Activated CD4-positive, alpha-beta memory T cell treated with anti-CD3 and anti-CD28 coated beads, Interleukin-2, amount 10 ng/mL, durations not matched to agents 7 days and 5 days (primary cell): ENCODE measurements at places on chromosomes 4 and X. TPM values are rescaled to one million over a fixed set of nuclear protein-coding genes. Genes with fewer than 3 reads are reported as not detected.
A peak's percentile ranks its signal among the peaks of the same experiment; 100 is the strongest.

DNA sequence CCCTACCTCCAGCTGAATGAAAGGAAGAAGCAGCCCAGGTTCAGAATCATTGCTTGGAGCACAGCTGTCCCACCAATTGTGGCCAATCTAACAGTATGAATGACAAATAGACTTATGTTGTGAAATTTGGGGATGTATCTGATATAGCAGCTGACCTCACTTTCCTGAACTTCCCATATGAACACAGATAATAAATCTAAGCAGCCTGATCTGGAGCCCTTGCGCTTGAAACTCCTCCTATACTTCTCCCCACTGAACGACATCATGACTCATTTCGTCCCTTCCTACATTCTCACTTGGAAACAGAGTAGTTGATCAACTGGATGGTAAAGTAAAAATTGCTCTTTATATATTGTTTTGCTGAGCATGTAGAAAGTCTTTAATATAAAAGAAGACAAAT is 24.2 kb upstream of the AMELX start:
- H3K4me3 ChIP-seq = no peak overlapping the region
- no peak for DNase-seq
- no peaks in the 10 kb centered on the region for H3K4me1 ChIP-seq
- H3K36me3 ChIP-seq = no peaks in the 10 kb centered on the region

DNA sequence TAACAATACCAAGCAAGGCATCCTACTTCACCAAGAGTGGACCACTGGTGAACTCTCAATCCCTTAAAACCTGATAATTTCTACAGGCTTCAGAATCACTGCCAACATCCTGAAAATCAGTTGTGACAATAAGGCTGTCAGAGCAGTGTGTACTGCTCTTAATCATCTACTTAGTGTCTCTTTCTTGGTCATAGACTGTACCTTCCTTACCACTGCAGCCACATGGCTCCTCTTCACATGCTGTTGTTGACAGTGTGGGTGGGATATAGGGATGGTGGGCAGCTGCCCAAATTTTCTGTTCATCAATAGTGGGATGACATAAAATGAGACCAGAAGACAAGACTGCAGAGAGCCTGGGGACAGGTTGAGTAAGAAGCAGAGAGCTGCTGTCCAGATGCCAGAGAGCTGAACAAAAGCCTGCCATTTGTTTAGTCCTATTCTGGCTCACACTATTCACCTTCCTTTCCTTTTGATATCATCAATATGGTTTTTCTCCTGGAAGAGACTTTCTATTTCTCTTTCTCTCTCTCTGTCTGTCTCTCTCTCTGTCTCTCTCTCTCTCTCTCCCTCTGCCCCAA is 178.9 kb downstream of the MGST2 start:
- H3K4me3 ChIP-seq = no peak overlapping the region
- peaks cover 3% of the 10 kb centered on the region for H3K4me1 ChIP-seq
- no peak for DNase-seq

- DNase-seq = no peak
- peaks cover 2% of the 10 kb centered on the region for H3K4me1 ChIP-seq
- H3K27me3 ChIP-seq = no peaks in the 10 kb centered on the region
- H3K4me3 ChIP-seq = no peak overlapping the region
- no peak overlapping the region for H3K27ac ChIP-seq
Measured at GRCh38 chr4:163666332-163666873, 171.9 kb downstream of the TMA16 start.

- no peak for DNase-seq
- H3K4me3 ChIP-seq = no peak overlapping the region
- H3K27ac ChIP-seq = no peak overlapping the region
- H3K27me3 ChIP-seq = no peaks in the 10 kb centered on the region
- H3K4me1 ChIP-seq = peaks cover 28% of the 10 kb centered on the region
- peaks cover 14% of the 10 kb centered on the region for H3K36me3 ChIP-seq
Measured at GRCh38 chrX:123881330-123881729, 21.5 kb downstream of the XIAP start.

GRCh38 chr4:111046811-111047210 is 423.9 kb upstream of the PITX2 start:
- H3K27me3 ChIP-seq = no peaks in the 10 kb centered on the region
- H3K36me3 ChIP-seq = no peaks in the 10 kb centered on the region
- DNase-seq = no peak
- H3K4me3 ChIP-seq = no peak overlapping the region

DNA sequence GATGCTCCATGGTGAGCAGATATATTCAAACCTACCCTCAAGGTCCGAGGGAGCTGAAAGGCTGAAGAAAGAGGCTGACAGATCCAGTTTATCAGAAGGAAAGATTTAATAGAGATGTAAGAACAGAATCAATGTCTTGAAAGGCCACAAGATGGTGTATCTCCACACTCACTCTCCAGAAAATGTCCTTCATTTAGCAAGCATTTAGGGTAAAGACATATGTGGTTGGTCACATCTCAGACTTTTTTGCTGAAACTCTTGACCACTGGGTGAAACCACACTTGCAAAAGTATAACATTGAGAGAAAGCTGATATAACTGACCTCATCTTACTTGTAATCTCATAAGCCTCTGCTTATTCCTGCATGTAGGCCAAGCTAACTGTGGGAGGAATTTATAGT is 745.8 kb upstream of the GALNTL6 start:
- no peak overlapping the region for H3K4me3 ChIP-seq
- no peaks in the 10 kb centered on the region for H3K4me1 ChIP-seq
- no peak overlapping the region for H3K27ac ChIP-seq
- no peaks in the 10 kb centered on the region for H3K36me3 ChIP-seq
- no peak for DNase-seq
- H3K27me3 ChIP-seq = no peaks in the 10 kb centered on the region

GRCh38 chr4:89619206-89619962 is 217.6 kb downstream of the SNCA start:
- peak overlapping the region; percentile 88 for H3K27ac ChIP-seq
- no peaks in the 10 kb centered on the region for H3K27me3 ChIP-seq
- H3K4me1 ChIP-seq = peaks cover 31% of the 10 kb centered on the region
- no peaks in the 10 kb centered on the region for H3K36me3 ChIP-seq
- DNase-seq = no peak
- H3K4me3 ChIP-seq = peak overlapping the region; percentile 52

- no peak for DNase-seq
- H3K27ac ChIP-seq = no peak overlapping the region
- H3K27me3 ChIP-seq = peaks cover 17% of the 10 kb centered on the region
Measured at GRCh38 chrX:17854531-17854930, 6.6 kb downstream of the RAI2 start.

DNA sequence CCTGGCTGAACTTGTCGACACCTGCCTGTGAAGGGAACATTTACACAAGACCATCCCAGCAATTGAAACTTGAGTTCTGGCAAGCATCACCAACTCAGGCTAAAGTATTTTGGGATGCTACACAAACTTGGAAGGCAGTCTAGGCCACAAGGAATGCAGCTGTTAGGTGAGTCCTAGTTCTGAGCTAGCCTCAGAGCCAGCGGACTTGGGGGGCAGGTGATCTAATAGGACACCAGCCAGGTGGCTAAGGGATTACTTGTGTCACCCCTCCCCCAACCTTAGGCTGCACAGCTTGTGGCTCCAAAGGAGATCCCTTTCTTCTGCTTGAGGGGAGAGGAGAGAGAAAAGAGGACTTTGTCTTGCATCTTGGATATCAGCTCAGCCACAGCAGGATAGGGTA is 62.3 kb upstream of the DKK2 start:
- H3K4me3 ChIP-seq = no peak overlapping the region
- H3K36me3 ChIP-seq = no peaks in the 10 kb centered on the region
- no peaks in the 10 kb centered on the region for H3K4me1 ChIP-seq
- no peak for DNase-seq
- H3K27me3 ChIP-seq = no peaks in the 10 kb centered on the region

GRCh38 chr4:166039822-166040221 is 166.8 kb downstream of the TLL1 start:
- no peak for DNase-seq
- no peaks in the 10 kb centered on the region for H3K4me1 ChIP-seq
- no peaks in the 10 kb centered on the region for H3K36me3 ChIP-seq
- no peak overlapping the region for H3K27ac ChIP-seq
- H3K27me3 ChIP-seq = no peaks in the 10 kb centered on the region

DNA sequence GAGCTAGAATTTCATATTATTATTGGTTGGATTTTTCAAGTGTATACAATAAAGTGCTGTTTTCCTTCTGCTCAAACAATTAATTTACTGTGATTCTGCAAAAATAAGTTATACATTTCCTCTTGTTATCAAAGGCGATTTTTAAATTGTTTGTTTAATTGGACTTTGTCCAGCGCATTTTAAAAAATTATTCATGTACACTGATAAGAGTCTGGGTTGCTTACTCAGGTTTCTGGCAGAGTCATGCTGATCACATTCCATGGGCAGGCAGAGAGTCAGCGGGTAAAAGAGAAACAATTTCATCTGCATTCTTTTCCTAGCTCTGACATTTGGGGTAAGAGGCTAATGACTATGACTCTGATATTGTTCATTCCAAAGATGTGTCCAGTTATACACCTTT is 8.9 kb downstream of the FAT4 start:
- no peaks in the 10 kb centered on the region for H3K4me1 ChIP-seq
- no peak overlapping the region for H3K4me3 ChIP-seq
- no peak for DNase-seq
- no peaks in the 10 kb centered on the region for H3K36me3 ChIP-seq
- H3K27me3 ChIP-seq = no peaks in the 10 kb centered on the region
- no peak overlapping the region for H3K27ac ChIP-seq

GRCh38 chr4:108193886-108194672 is 25.3 kb upstream of the LEF1 start:
- H3K4me3 ChIP-seq = no peak overlapping the region
- no peak for DNase-seq
- no peaks in the 10 kb centered on the region for H3K36me3 ChIP-seq
- no peak overlapping the region for H3K27ac ChIP-seq
- peaks cover 4% of the 10 kb centered on the region for H3K4me1 ChIP-seq
- no peaks in the 10 kb centered on the region for H3K27me3 ChIP-seq

DNA sequence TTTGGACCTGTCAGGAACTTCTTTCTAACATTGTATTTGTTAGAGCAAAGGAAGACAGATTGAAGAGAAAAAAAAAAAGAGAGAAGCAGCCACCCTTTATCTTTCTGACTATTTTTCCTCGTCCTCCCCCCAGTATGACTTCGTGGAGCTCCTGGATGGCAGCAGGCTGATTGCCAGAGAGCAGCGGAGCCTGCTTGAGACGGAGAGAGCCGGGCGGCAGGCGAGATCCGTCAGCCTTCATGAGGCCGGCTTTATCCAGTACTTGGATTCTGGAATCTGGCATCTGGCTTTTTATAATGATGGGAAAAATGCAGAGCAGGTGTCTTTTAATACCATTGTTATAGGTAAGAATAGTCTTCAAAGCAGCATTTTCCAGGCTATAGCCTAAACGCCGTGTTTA is 237.7 kb downstream of the DCTD start:
- no peak for DNase-seq
- H3K27me3 ChIP-seq = peaks cover 3% of the 10 kb centered on the region
- H3K4me3 ChIP-seq = no peak overlapping the region
- no peaks in the 10 kb centered on the region for H3K4me1 ChIP-seq

GRCh38 chr4:2804973-2805501 is 12.2 kb downstream of the SH3BP2 start:
- H3K4me1 ChIP-seq = peaks cover 19% of the 10 kb centered on the region
- no peak overlapping the region for H3K4me3 ChIP-seq
- H3K27me3 ChIP-seq = no peaks in the 10 kb centered on the region
- H3K36me3 ChIP-seq = peaks cover 3% of the 10 kb centered on the region
- no peak for DNase-seq
- no peak overlapping the region for H3K27ac ChIP-seq

GRCh38 chr4:39469429-39470077 is 10.7 kb downstream of the LIAS start:
- H3K27me3 ChIP-seq = no peaks in the 10 kb centered on the region
- H3K36me3 ChIP-seq = peaks cover 20% of the 10 kb centered on the region
- peak overlapping the region; percentile 38 for H3K27ac ChIP-seq

DNA sequence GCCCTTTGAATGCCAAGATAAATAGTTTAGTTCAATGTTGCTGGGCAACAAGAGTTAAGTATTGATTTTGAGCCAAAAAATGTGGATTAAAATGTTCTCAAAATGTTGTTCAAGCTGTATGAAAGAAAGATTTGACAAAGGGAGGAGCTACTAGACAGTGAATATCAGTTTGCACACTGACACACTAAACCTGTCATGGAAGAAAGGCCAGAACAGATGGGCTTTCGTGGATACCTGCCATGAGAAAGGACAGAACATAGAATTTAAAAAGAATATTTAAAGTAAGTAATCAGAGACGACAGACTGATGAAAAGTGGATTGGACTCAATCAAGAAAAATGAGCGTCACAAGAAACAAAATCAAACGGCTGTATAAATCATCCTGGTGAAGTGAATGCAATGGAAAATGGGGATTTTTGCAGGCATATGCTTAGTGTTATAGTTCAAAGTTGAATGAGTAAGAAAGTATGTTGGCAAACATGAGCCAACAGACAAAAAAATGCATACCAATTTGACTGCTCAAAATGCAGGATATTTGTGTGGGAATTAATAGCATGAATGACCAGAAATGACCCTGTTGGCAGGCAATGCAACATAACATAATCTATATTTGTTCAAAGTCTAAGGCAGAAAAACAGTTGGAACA is 7.4 kb downstream of the PCDH18 start:
- H3K36me3 ChIP-seq = no peaks in the 10 kb centered on the region
- no peak overlapping the region for H3K4me3 ChIP-seq
- no peaks in the 10 kb centered on the region for H3K4me1 ChIP-seq
- no peaks in the 10 kb centered on the region for H3K27me3 ChIP-seq

- DNase-seq = no peak
- H3K4me3 ChIP-seq = no peak overlapping the region
- H3K27ac ChIP-seq = no peak overlapping the region
- no peaks in the 10 kb centered on the region for H3K36me3 ChIP-seq
- no peaks in the 10 kb centered on the region for H3K4me1 ChIP-seq
Measured at GRCh38 chr4:126004941-126005340, 690.2 kb downstream of the FAT4 start.

DNA sequence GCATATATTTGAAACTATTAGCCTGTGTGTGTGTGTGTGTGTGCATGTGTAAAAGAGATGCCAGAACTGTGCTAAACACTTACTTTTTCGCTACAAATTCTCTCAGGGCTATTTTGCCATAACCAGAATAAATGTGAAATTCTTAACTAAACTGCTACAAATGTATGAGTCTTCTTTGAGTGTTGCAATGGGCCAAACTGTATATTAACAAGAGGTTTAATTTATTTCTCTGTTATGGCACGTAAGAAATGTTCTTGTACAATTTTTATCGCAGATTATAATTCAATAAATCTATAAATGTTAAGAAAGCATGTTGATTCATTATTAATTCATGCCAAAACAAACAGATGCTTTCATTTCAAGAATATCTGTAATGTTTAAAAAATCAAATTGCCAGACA is 454.5 kb upstream of the PCDH7 start:
- no peak for DNase-seq
- H3K4me1 ChIP-seq = no peaks in the 10 kb centered on the region
- H3K27ac ChIP-seq = no peak overlapping the region
- H3K4me3 ChIP-seq = no peak overlapping the region

GRCh38 chrX:46796574-46797191 is 37.8 kb upstream of the SLC9A7 start:
- no peak overlapping the region for H3K27ac ChIP-seq
- peaks cover 21% of the 10 kb centered on the region for H3K4me1 ChIP-seq
- peaks cover 5% of the 10 kb centered on the region for H3K27me3 ChIP-seq
- peak; percentile 77 for DNase-seq
- H3K4me3 ChIP-seq = no peak overlapping the region
- no peaks in the 10 kb centered on the region for H3K36me3 ChIP-seq

ARR3 gene
- total RNA-seq = not detected

STK32B gene
- not detected for total RNA-seq

OPRPN gene
- total RNA-seq = not detected

HTR2C gene
- not detected for total RNA-seq
